Stimulated activated CD8-positive, alpha-beta memory T cell treated with anti-CD3 and anti-CD28 coated beads, Interleukin-12 subunit alpha, Interleukin-12 subunit beta, amount 100 ng/mL, for 1 hour (primary cell): ENCODE measurements at places on chromosomes 4 and X.

GRCh38 chr4:141174457-141174856 is 41.2 kb upstream of the RNF150 start:
- no peak for DNase-seq

- no peak for DNase-seq
Observed at GRCh38 chrX:23061116-23061515, 61.4 kb downstream of the DDX53 start.

- DNase-seq, result no peak
Observed at GRCh38 chr4:168451744-168452390, 28.4 kb downstream of the DDX60L start.

- no peak for DNase-seq
Observed at GRCh38 chr4:37392521-37393255, 148.1 kb downstream of the NWD2 start.

DNA sequence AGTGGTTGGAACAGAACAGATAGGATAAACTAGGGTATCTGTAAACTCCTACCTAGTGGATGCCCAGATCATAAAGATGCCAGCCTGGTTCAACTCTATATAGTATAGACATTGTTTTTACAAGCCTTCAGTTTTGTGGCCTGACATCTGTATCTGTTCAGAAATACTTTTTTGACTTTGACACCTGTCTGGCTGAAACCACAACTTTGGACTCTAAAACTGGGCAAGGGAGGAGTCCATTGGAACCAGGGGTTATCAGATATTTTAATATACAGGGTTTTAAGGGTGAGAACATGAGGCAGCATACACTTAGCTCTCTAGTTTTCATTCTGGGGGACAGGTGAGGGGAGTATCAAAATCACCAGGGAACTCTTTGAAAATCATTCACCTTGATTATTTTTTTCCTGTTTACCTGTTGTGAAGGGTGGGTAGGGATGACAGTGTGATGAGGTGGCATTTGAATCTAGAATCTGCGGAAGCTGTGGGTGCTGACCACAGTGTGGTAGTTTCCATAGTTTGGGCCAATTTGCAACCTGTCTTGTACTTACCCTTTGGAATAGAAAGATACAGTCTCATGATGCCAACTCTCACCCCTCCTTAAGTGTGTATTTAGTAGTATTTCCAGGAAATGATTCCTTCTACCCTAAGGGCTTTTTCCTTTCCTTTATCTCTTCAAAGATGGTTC is 20.6 kb downstream of the GAB1 start:
- no peak for DNase-seq

DNA sequence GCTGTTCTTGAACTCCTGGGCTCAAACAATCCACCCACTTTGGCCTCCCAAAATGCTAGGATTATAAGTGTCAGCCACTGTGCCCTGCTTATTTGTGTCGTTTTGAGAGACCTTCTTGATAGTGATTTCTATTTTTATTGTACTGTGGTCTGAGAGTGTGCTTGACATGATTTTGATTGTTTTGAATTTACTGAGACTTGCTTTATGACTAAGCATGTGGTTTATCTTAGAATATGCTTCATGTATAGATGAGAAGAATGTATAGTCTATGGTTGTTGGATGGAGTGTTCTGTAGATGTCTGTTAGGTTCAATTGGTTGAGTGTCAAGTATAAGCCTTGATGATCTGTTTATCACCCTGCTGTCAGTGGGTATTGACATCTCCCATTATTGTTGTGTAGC is 789.3 kb downstream of the IL1RAPL1 start:
- no peak for DNase-seq

GRCh38 chr4:40283413-40283812 is 51.7 kb upstream of the CHRNA9 start:
- no peak for DNase-seq

DNA sequence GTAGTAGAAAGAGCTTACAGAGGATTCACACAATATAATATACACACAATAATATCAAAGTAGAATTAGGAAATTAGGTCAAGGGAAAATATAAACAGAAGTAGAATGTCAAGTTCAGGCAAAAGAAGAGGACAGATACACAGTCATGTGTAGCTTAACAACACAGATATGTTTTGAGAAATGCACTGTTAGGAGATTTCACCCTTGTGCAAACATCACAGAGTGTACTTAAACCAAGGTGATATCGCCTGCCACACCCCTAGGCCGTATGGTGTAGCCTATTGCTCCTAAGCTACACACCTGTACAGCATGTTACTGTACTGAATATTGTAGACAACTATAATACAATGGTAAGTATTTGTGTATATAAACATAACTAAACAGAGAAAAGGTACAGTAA is 110.0 kb upstream of the EDNRA start:
- DNase-seq, result no peak

- DNase-seq, result no peak
Observed at GRCh38 chrX:13759152-13759718, 24.7 kb downstream of the OFD1 start.

GRCh38 chr4:153791746-153792617 is 3.1 kb upstream of the SFRP2 start:
- no peak for DNase-seq

DNA sequence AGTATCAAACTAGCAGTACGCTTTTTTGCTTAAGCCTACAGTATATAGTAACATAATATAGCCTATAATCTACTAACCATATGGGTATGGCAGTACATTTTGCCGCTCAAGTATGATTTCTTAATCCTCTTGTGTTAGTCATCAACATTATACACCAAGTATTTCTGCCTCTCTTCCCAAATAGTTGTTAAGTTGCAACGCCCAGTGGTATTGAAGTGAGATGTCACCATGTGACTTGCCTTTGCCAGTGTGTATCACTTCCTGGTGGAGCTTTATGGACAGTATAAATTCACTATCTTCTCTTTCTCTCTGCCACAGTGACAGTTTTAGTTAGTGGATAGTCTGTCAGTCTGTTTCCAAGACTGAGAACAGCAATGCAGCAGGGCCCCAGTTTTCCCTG is 535.5 kb downstream of the PDHA2 start:
- DNase-seq, result no peak

DNA sequence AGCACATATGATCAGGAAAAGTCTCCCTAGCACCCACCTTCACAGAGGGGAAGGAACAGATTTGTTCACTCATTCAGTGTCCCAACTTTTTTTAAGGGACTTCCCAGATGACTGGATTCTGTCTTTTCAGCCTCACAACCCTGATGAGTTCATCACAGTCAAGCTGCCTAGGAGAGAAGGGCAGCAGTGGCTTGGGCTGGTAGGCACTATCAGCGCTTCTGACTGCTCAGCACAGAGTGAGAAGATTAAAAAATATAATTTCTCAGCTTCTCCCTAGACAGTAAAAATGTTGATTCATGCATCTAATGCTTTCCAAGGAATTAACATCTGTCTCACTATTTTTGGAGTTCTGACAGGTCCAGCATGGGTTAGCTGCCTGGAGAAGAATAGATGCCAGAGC is 328.2 kb downstream of the DTHD1 start:
- DNase-seq, result no peak

- DNase-seq, result no peak
Observed at GRCh38 chr4:40702137-40702799, 47.5 kb upstream of the NSUN7 start.

DNA sequence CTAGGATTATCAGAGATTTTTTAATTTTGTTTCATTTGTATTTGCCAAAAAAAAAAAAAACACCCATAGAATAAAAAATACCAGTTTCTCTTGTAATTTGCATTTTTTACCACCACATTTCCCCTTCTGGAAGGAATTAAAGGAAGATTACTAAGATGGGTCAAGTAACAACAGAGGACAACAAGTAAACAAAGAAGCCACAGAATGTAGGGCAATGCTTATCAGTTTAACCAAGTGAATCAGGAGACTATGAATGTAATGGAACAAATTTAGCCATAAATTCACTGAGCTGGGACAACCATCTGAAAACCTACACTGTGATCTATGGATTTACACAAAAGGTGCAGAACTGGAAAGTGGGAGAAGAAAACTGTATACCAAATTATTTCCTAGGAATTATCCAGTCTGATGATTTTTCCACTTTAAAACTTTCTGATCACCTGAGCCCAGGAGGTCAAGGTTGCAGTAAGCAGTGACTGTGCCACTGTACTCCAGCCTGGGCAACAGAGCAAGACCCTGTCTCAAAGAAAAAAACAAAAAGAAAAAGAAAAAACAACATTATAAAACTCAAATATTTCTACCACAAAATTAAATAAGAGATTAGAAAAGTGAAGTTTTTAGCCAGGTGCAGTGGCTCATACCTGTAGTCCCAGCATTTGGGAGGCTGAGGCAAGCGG is 32.4 kb downstream of the LRBA start:
- DNase-seq, result no peak

DNA sequence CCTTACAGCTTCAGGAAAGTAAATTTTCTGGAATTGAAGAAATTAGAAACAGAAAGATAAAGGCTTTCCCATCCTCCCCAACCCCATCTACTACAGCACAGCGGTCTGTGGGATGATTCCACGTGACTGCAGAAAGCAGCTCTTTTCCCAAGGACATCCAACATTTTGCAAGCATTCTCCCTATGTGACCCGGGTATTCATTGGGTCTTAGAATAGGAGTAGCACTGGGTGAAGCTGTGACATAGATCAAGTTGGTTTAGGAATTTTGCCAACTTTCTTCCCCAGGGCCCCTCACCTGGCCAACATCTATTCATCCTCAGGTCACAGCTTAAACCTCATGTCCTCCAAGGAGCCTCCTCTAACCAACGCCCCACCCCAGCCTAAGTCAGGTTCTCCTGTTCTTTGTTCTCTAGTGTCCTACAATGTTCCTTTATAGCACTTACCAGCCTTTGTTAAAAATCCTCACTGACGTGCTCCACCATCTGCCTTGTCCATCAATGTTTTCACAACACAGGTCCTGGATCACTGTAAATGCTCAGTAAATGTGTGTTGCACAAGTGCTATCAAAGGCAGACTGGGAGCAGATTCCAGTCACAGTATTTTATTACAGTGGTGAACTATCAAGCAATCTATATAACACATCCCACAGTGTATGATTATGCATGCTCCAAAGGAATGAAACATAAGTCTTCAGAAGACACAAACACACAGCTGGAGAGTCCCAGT is 80.9 kb upstream of the MTM1 start:
- DNase-seq, result no peak

- DNase-seq, result no peak
Observed at GRCh38 chr4:42331914-42332368, 65.3 kb upstream of the SHISA3 start.

GRCh38 chrX:1925053-1925481 is 310.2 kb downstream of the ASMT start:
- DNase-seq, result no peak

GRCh38 chr4:139083607-139083955 is 68.0 kb downstream of the NOCT start:
- peak; percentile 37 for DNase-seq

DNA sequence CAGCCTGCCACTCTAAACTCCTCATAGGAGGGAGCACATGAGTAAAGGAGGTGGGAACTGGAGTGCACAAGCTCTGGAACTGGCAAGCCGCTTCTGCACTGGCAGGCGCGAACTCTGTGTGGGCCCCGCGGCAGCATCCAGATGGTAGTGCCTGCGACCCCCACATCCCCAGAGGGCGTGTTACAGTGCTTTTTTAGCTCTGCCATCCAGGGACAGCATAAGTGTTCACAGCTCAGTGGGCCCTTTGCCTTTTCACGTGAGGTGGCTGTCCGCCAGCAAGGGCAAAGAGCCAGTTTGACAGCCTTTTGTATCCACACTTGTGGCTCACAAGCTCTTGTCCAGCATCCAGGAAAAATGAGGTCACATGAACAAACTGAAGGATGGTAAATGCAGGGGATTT is 581.6 kb upstream of the DIAPH2 start:
- DNase-seq, result no peak

GRCh38 chr4:40379248-40379647 is 44.1 kb downstream of the CHRNA9 start:
- DNase-seq, result no peak

DNA sequence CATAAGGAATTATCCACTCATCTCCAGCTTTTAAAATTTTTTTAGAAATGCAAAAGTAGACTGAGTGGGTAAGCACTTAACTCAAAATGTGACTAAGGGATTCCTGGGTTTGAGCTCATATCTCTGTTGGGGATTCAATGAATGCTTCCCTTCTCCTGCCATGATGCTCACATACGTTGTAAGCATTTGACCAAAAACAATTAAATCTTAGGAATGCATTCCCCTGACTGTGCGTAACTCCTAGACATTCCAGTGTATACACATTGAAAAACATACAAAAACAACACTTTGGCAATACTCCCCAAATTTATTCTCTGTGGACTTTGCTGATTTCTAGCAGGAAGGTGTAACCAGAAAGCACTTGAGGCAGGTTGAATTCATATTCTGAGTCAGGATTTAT is 29.8 kb downstream of the SPANXA2 start:
- no peak for DNase-seq

- peak; percentile 50 for DNase-seq
Observed at GRCh38 chrX:49172280-49172780, 632 bp downstream of the PLP2 start.

DNA sequence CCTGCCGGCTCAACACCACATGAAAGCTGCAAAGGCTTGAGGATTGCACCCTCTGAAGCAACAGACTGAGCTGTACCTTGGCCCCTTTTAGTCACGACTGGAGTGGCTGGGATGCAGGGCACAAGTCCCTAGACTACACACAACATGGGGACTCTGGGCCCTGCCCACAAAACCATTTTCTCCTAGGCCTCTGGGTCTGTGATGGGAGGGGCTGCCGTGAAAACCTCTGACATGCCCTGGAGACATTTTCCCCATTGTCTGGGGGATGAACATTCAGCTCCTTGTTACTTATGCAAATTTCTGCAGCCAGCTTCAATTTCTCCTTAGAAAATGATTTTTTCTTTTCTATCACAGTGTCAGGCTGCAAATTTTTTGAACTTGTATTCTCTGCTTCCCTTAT is 123.5 kb upstream of the SMARCAD1 start:
- DNase-seq, result no peak

DNA sequence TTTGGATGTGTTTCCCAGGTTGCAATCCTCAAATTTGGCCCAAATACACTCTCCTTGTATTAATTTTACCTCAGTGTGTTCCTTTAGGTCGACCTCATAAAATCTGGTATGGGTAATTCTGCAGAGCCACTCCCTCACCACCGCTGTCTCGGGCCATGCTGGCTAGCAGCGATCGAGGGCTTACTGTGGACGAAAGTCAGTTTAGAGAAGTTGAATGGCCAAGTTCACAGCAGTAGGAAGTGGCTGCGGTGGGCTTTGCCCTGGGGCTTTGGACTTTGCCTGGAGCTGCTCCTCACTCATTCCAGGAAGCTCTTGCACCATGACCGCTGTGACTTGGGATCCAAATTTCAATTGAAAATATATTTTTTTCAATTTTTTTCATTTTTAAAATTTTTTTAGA is 19.6 kb downstream of the TMEM187 start:
- DNase-seq, result no peak

GRCh38 chr4:8913121-8913857 is 41.6 kb upstream of the HMX1 start:
- no peak for DNase-seq

DNA sequence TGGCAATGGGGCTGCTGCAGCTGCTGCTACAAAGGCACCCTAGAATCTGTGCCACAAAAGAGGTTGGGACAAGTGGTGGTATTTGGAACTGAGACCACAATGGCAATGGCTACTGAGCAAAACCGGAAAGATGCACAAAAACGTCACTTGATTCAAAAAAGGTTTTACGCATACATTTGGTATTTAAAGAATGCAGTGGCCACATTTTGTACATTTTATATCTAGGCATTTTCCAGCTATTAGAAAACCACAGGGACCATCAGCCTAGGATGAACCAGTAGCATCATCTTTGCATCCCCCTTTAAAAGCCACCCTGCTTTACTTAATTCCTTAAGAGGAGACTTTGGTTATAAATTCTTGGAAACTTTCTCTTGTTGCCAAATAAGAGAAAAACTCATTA is 104.8 kb upstream of the CXCL13 start:
- no peak for DNase-seq

- no peak for DNase-seq
Observed at GRCh38 chr4:37827030-37827685, 672 bp downstream of the PGM2 start.
